HCEC 1CT (cell line): ENCODE measurements at places on chromosomes 12 and 14.
A peak's percentile ranks its signal among the peaks of the same experiment; 100 is the strongest.

DNA sequence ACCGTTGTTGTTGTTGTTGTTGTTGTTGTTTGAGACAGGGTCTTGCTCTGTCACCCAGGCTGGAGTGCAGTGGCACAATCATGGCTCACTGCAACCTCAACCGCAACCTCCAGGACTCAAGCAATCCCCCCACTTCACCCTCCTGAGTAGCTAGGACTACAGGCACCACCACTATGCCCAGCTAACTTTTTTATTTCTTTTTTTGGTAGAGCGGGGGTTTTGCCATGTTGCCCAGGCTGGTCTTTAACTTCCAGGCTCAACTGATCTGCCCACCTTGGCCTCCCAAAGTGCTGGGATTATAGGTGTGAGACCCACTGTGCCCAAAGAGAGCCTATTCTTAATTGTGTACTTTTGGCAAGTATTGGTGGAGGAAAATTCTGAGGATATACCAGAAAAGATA lies 25.7 kb downstream of the MOK start:
- no peak for DNase-seq

DNA sequence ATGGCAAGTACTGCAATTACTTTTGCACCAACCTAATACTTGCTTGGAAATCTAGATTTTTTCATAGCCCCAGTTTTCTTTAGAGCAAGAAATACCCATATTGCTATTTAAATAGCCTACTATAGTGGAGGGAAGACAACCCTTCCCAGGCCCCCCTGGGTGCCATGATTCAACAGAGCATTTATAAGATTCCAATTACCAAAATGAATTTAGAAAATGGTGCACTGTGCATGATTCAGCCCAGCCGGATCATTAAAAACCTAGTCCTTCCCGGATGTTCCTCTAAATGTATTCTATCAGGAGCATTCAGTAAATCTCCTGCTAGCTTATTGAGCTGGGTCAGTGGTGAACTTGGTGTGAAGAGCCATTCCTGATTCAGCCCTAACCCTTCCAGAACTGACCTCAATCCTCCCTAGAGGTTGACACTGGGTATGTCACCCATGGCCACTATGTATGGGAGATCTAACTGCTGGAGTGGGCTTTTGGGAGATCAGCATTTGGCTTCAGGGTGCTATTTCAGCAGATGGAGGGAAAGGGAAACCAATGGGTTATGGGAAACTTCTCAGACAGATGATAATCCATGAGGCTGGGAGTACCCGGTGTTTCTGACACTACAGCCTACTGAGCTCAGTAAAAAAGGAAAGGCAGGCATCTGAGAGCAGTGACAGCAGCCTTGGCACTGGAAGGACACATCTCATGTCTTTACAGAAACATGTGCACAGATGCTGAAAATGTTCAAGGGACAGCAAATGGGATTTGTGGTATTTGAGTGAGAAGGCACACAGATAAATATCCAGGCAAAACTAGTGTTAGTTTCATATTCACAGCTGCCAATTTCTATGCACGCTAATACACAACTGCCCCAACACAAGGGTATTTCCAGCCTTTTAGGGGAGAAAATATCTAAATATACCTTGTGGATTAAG lies 258.9 kb downstream of the DPF3 start:
- no peak for DNase-seq

DNA sequence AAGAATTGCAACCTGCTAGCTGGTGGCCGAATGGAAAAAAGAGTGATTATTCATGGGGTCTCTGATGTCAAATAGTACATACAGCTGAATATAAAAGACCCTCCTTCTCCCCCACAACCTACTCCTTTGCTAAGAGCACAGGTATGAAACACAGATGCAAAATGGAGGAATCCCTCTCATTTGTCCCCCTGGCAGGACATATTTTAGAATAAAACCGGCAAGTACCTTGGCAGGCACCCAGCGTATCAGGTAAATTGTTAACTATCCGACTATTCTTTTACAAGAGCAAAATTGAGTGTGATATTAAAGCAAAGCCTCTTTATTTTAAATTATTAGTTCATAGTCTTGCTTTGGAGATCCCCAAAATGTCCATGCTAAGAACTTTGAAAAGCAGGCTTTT lies 73.7 kb upstream of the USP44 start:
- DNase-seq = no peak

DNA sequence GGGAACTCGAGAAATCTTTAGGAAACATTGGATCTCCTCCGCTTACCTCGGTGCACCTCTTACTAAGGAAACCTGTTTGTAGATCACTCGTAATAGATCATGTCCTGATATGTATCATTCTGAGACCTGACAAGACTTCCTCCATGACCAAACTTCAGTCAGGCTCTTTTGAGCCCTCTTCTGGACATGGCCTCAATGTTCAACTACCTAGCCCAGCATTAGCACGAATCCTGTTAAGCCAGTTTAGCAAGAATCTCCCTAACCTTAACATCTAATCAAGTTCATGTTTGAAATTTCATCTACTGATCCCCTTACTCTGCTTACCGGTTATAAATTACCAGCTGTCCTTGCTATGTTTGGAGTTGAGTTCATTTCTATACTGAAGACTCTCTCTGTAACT lies 713.9 kb upstream of the USP15 start:
- DNase-seq = no peak

- no peak for DNase-seq
These were observed 183.5 kb downstream of the ADGRD1 start for GRCh38 chr12:131137009-131137835.

- DNase-seq = peak; percentile 53
These were observed 26.8 kb downstream of the LRIG3 start for GRCh38 chr12:58893495-58893894.
